ENCODE measurements at places on chromosomes 6 and 20.
A peak's percentile ranks its signal among the peaks of the same experiment; 100 is the strongest.

DNA sequence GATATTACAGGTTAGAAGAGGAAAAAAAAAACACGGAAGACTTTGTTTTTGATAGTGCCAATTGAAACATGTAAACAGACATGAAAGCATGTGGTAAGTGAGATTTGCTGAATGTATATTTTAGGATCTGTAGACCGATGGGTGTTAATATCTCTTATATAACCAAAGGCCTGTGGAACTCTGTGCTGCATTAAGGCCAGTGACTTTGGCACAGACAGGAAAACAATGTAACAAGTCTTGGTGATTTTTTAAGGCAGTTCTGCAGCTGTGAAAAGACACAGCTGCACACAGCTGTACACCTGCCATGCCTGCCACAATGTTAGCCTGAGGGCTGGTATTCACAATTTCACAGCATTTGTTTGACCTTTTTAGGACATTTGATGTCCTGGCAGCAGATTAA lies 6.1 kb downstream of the SOBP start:
- DNase-seq: no peak

- DNase-seq: no peak
Observed at GRCh38 chr20:43167021-43167420, 22.7 kb downstream of the PTPRT start.

- no peak for DNase-seq
Observed at GRCh38 chr6:96468681-96469224, 52.9 kb upstream of the UFL1 start.

DNA sequence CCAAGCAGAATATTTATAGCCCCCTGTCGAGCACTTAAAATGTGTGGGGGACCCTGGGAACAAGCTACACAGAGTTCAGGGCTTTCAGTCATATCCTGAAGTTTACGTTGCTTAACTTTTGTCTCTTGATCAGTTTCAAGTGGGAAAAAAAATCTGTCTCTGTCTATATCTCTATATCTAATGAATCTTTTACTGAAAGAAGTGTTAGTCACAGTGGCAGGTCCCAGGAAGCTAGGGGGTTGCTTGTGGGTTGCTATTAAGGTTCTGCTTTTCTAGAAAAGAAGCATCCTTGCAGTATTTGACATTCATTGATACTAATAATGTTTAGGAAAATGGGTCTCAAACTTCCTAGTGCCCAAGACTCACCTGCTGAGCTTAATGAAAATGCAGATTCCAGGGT lies 76.7 kb upstream of the CLDN20 start:
- no peak for DNase-seq

DNA sequence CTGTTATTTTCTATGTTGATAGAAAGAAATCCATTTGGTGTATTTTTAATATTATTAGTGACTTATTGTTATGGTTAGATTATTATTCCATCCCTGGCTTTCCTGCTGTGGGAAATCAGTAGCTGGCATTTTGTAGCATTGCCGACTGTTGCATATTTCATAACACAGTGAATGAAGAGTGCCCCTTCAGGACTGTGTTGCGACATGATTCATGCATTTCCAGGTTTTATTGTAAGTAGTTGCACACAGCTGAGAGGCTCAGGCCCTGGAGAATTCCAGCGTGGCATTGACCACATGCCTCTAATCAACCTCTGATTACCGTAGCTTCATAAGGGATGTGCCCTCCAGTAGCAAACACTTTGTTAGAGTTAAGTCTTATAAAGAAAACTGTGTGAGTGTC lies 263.9 kb downstream of the FARS2 start:
- no peak for DNase-seq

DNA sequence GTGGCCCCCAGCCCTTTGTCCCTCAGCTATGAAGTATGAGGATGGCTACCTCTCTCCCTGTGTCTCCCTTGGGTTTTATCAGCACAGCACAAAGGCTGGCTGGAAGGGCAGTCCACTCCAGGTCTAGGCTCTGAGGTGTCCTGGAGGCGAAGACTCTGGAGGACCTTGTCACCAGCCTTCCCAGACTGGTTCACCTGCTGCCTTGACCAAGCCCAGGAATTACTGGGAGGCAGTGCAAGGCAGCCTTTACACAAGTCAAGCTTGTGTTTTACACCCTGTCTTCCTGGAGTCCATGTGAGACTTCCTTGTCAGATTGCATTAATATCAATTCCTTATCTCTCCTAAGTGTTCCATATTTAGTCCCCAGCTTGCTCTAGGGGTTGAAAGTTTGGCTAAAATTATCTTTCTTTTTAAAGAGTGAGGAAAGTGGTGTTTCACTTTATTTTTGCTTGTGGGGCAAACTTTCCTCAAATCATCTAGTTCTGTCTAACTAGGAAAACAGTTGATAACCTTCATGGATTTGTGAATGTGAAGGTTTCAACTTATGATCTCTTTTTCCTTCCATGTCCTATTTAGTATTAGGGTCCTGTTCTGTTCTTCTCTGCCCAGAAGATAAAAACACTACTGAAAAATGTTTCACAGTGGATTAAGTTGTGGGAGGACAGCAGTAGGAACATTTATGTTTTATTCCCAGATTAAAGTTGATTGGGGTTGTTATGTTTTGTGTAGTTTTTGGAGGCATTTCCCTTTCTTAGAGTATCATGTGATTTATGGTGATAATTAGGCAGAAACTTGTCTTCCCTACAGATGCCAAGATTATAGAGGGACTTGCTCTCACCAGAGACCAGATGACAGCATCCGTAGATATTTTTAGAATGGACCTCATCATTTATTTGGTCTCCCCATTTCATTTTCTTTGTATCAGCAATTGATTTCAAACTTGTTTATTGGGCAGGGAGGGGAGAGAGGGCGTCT lies 114.8 kb downstream of the FOXO3 start:
- DNase-seq: no peak

DNA sequence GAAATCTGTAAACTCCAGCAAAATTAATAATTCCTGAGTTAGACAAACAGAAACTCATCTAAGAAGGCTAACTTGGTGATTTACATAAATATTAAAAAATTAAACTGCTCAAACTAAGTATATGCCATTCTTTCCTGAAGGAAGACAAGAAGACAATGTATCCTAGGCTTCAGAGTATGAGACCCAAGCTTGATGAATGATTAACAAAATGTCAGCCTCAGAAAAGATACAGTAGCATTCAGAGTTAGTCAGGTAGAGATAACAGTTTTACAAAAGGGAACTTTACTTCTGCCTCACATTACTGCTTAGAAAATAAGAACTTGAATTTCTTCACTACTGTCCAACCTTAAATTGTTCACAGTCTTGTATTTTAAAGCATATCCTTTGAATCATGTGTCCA lies 12.0 kb downstream of the CSNK2A1 start:
- DNase-seq: no peak

DNA sequence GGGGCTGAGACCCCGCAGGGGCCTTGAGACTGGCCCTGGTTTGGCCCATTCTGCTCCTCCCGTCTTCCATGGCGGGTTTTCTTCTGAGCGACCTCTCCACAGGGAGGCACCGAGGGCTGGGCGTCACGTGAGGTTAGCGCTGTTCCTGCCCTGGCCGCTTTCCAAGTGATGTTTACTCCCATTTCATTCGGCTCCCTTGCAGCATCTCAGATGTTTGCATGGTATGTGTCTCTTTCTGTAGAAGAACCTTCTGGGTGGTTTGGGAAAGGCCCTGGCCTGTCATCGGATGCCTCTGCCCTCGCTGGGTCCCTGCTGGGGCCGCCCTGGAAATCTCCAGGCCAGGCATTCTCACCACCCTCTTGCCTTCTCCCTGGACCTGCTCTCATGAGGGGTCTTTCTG lies 17.3 kb downstream of the RAMACL start:
- DNase-seq: no peak

DNA sequence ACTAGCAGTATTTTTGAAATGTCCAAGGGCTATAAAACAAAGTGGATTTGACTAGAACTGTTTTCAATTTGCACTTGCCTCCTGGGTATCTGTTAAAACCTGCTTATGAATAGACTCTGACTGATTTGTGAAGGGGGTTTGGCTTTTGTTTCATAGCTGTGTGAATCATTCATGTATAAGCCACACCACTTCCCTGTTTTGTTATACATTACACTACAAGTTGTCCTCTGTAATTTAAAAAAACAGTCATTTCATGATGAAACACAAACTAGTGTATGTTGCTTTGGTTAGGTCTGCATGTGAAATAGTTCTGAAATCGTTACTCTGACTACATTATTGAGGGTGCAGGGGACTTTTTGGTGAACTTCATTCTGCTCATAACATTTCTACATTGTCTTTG lies 121.7 kb downstream of the NKAIN2 start:
- no peak for DNase-seq

- no peak for DNase-seq
Observed at GRCh38 chr6:35318196-35319171, 20.9 kb downstream of the DEF6 start.

DNA sequence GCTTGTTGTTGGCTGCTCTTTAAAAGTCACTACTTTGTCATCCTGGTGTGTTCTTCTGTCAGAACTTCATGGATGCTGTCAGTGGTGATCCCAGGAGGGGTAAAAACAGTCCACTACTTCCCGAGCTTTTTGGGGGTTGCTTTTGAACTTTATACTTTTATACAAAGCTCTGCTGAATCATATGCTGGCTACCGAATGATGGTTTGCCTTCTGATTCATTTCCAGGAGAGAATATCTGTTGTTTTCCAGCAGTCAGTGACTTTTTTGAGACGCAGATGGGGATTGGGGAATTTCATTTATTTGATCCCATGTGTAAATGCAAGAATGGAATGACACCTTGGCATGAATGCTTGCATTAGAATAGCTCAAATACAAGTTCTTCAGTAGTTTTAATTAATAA lies 32.7 kb upstream of the COL10A1 start:
- DNase-seq: no peak

GRCh38 chr20:13546497-13547131 lies 92.1 kb downstream of the TASP1 start:
- DNase-seq: peak; percentile 48

DNA sequence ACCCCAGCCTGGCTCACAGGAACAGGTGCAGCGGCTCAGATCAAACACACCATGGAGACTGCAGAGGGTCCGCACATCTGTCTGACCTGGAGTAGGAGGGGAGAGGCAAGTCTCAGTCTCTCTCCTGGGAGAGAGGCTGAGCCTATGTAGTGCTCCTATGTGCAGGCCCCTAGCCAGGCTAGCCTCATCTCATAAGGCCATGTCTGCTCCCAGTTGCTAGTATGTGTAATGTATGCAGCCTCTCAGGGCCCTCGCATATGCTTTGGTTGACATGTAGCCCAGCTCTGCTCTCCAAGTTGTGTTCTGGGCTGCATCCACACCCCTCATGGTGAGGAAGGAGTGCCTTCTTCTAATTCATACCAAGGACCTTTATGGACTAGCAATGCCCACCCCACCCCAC lies 11.8 kb downstream of the TNXB start:
- no peak for DNase-seq

DNA sequence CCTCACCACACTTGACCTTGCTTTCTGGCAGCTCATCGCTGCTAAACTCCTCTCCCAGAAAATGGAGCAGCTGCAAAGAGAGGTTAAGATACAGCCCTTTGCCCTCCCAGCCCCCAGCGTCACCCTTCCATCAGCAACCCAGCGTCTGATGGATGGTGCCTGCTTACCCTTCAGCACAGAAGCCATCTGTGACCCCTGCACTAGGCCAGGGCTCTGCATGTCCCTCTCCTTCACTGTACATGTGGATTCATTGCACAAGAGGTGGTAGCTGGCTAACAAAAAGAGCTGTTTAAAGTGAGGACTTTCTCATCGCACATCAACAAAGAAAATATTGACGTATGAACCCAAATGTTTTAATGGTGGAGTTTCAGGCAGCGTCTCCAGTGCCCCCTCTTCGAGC lies 12.3 kb downstream of the LBP start:
- DNase-seq: no peak

DNA sequence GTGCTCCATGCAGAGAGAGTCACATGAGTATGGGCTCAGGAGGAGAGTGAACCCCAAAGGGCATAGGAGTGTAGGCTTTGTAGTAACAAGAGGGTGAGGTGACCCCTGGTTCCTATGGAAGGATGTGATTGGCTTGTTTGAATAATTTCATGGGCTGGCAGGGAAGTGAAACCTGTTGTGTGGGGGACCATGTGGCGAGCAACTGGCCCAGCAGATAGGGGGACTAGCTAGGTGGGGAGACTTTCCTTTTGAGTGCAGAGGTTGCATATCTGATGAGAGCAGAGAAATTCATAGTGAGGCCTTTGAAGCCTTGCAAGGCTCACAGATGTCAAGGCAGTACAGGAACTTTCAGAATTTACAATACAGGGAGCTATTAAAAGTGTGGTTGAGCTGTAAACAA lies 247.9 kb upstream of the SLC35B3 start:
- DNase-seq: no peak

- DNase-seq: no peak
Observed at GRCh38 chr6:74611220-74611619, 594.6 kb downstream of the COL12A1 start.

DNA sequence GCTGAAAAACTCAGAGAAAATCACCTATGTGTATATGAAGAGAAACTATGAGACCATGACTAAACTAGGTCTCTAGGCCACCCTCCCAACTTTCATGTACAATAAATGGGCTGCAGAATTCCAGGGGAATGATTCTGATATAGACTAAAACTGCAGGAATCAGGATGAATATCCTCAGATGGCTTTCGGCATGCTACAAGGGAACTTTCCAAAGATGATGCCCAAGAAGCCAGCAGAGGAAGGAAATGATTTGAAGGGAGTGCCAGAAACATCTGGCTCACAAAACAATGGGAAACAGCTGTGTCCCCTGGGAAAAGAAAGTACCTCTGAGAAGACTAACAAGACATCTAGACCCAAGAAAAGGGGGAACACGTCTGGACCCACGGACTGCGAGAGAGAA lies 41.1 kb downstream of the PLN start:
- DNase-seq: no peak

DNA sequence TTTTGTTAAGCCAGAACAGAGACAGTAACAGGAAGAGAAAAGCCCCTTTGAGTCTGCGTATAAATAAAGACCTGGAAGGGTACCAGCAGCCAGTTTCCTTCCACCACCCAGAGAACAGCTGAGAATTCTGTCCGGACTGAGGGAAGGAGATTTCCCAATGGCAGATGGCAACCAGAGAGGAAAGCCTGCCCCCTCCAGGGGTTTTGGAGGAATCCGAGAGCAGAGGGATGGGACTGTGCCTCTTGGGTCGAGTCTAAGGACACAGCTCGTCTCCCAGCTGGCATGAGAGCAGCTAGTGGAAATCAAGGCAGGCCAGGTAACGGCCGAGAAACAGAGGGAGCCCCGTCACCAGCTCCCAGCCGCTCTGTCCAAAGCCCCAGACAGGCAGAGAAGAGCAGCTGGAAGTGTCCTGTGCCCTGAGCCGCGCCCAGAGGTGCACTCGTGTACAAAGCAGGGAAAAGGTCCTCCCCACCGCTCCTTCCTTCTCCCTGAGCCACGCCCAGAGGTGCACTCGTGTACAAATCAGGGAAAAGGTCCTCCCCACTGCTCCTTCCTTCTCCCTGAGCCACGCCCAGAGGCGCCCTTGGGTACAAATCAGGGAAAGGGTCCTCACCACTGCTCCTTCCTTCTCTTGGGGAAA lies 134.0 kb upstream of the SNX9 start:
- no peak for DNase-seq

- no peak for DNase-seq
Observed at GRCh38 chr6:49923826-49924225, 40.1 kb downstream of the DEFB114 start.

GRCh38 chr6:141829566-141830360 lies 303.0 kb upstream of the GJE1 start:
- DNase-seq: no peak

- DNase-seq: no peak
Observed at GRCh38 chr6:81925201-81925600, 172.7 kb upstream of the TENT5A start.

All from activated CD8-positive, alpha-beta memory T cell treated with anti-CD3 and anti-CD28 coated beads for 1 hour (primary cell).